NCI-H1417 treated with DMSO at 0.1 percent for 48 hours (cell line): ENCODE measurements at places on chromosomes 4 and X.

DNA sequence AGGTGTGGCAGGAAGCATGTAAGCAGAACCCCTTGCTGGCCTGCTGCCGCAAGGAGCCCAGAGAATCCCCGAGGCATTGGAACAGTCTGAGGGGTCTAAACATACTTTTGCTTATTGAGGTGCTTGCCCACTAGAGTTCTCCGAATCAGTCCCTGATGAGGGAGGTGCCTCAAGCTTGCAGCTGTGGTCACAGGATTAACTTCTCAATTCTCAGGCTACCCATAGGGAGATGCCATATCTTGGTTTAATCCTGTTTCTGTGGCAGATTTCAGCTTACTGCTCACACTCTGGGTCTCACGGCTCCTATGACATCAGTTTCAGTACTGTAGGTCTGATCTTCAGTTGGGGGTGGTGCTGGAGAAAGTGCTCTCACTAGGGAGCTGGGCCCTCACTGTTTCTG lies 39.9 kb downstream of the CCNG2 start:
- no peak for DNase-seq

DNA sequence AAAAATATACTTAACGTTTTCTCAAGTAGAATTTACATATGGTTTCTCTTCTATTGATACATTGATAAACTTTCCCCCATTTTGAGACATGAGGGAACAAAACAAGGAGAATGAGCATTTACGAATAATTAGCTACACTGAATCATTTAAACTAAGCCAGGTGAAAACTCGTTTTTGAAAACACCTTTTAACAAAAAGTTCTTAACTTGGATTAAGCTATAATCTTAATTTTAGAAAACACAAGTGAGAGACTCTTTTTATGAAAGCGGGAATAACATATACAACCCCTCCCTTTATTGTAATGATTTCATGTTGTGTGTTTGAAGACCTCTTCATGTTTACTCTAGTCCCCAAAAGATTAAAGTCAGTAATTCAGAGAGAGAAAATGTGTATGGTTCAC lies 20.1 kb downstream of the PDLIM3 start:
- DNase-seq = no peak

GRCh38 chrX:13693341-13693961 lies 4.5 kb downstream of the RAB9A start:
- no peak for DNase-seq

- no peak for DNase-seq
These were observed 6.5 kb upstream of the PRKG2 start for GRCh38 chr4:81221303-81222081.

DNA sequence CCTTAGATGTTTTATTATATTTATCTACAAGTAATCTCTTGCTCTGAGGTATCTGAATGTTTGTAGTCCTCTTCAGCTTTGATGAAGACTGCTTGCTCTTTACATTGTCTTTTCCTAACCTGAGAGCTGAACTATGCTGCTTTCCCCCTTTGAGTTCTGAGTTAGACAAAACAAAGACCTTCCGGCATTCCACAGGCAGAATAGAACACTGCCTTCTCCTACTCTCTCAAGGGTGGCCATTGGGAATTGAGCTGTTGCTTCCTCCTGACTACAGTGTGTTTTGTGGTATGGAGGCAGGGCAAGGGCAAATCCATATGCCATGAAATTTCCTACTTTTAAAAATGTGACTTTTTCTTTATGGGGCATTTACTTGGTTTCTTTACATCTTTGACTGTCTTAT lies 841.0 kb downstream of the FAM133A start:
- DNase-seq = no peak

GRCh38 chr4:67714248-67714583 lies 13.3 kb upstream of the UBA6 start:
- no peak for DNase-seq

- no peak for DNase-seq
These were observed 39.5 kb downstream of the GUCY1A1 start for GRCh38 chr4:155706147-155706546.

GRCh38 chrX:130106071-130106470 lies 4.2 kb downstream of the ELF4 start:
- DNase-seq = no peak

DNA sequence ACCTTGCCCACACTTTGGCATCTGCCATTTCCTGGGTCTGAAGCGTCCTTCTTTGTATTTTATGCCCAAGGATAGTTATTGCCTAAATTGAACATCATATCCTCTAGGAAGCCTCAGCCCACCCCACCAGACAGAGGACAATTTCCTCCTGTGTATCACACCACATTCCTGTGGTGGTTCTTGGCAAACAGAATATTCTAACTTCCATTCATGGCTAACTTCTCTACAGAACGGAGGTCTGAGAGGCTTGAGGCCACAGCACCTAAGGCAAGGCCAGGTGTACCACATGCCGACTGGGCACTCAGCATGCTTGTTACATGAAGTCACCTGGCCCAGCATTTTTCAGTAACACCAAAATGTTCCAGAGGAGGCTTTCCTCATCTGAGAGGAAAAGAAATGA lies 42.4 kb downstream of the CD99L2 start:
- no peak for DNase-seq

- no peak for DNase-seq
These were observed 162.1 kb downstream of the CBR4 start for GRCh38 chr4:168847771-168848502.

- no peak for DNase-seq
These were observed 11.3 kb downstream of the TXK start for GRCh38 chr4:48122756-48123155.

GRCh38 chr4:139419388-139419914 lies 34.5 kb upstream of the RAB33B start:
- DNase-seq = no peak

DNA sequence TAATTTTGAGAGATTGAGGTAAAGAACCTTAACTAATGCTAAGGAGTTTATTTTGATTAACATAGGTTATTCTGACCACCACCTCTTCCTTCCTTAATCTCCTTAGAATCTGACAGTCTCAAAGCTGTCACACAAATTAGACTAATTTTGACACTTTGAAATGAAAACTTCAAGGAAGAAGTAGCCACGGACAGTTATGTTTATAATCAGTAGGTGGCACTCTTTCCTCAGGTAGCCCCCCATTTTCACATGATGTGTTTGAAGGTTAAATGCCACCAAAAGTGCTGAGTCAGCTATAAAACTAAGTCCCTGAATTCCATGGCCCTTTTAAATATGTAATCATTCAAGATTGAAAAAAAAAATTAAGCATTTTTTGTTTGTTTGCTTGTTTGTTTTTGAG lies 22.4 kb downstream of the TMEM33 start:
- no peak for DNase-seq

DNA sequence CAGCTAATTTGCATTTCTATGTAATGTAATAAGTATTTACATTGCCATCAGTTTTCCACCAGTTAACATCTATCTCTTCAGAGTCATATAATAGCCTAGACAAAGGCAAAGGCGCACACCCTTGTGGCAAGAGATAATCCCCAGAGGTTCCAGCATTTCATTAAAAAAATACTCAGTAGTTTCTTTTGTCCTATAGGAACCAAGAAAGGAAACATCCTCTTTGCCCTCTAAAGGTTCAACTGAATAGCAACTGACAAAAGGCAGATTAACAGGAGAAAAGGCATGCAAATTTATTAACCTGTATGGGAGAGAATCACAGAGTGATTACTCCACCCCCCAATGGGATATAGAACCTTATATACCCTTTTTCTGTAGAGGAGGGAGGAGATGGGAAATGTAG lies 48.4 kb downstream of the MAGEB17 start:
- no peak for DNase-seq

DNA sequence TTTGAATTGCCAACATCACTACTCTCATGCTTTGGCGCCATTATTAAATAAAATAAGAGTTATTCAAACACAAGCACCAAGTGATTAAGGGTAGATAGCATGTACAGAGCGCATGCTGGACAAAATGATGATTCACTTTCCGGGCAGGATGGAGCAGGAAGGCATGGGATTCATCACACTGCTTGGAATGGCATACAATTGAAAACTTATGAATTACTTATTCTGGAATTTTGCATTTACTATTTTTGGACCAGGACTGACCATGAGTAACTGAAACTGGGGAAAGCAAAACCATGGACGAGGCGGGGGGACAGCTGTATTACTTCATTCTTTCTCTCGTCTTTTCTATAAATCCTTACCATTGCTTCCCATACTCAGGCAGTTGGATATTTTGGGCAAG lies 28.5 kb upstream of the FGF5 start:
- no peak for DNase-seq

DNA sequence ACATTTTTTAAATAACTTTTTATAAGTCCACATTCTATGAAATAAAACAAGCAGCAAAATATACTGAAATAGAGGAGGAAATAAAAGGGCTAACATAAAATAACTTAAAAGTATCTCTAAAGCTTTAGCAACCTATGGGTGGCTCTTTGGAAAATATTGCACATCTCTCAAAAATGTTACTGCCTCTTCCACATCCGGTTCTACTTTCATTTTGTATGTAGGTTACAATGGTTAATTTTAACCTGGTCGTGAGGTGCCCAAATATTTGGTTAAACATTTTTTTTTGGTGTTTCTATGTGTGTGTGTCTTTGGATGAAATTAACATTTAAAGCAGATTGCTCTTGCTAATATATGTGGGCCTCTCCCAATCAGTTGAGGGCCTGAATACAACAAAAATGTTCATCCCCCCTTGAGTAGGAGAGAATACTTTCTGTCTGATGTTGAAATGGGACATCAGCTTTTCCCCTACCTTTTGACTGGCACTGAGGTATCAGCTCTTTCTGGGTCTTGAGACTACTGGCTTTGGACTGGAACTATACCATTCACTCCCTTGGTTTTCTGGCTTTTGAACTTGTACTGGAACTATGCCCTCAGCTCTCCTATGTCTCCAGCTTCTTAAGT lies 353.0 kb downstream of the ADAM29 start:
- no peak for DNase-seq

DNA sequence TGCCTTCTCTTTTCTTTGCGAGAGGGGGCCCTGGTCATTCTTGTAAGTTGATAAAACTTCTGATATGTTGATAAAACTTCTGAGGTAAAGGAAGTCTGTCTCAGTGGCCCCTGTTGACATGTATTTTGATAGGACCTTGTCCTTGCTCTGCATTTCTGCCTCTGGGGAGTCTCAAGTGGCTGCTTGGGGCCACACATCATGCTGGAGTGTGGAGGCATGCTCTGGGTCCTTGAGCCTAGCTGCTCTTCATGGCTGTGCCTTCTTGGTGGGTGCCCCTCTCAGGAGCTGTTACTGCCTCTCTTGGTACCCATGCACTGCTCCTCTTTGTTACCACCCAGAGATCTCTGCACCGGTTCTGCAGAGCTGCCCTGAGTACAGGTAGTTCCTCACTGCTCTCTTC lies 14.2 kb downstream of the NSD2 start:
- no peak for DNase-seq

DNA sequence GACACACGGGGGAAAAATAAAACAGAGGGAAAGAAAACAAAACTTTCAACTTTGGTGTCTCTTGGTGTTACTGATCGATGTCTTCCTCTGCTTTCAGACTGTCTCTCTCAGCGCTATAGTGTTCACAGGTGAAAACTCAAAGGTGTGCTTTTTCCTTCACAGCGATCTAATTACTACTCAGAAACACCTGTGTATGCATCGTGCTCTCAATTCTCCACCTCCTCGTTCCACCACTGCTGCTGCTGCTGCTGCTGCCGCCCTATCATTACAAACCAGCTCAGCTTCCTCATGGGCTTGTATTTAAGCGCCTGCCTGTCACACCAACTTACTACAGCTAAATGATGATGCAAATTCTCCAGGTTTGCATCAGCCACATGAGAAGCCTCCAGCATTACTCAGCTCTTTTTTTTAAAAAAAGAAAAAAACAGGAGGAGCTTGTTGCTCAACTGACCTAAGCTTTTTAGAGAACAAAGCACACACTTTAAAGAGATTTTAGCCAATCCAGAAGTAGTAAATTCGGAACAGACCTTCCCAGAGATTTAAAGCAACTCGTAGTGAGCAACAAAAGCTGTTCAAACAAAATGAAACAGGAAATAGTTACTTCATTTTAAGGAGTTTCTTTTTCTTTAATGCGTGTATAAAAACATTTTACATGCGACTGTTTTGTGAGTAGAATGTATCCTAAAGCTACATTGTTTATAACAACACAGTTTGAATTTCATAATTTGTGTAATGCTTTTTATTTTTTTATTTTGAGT lies at the start of gene SLC7A11:
Gene SLC7A11 (minus strand): TSS at position 274 of the 758 bp plus-strand sequence. CDS start 280 bp downstream, outside the sequence.
- peak; percentile 83 for DNase-seq

- no peak for DNase-seq
These were observed 902.7 kb upstream of the EPHA5 start for GRCh38 chr4:66572949-66573348.

GRCh38 chr4:26145212-26145611 lies 175.6 kb upstream of the RBPJ start:
- no peak for DNase-seq

GRCh38 chr4:44806071-44806470 lies 79.7 kb upstream of the GNPDA2 start:
- peak; percentile 4 for DNase-seq

DNA sequence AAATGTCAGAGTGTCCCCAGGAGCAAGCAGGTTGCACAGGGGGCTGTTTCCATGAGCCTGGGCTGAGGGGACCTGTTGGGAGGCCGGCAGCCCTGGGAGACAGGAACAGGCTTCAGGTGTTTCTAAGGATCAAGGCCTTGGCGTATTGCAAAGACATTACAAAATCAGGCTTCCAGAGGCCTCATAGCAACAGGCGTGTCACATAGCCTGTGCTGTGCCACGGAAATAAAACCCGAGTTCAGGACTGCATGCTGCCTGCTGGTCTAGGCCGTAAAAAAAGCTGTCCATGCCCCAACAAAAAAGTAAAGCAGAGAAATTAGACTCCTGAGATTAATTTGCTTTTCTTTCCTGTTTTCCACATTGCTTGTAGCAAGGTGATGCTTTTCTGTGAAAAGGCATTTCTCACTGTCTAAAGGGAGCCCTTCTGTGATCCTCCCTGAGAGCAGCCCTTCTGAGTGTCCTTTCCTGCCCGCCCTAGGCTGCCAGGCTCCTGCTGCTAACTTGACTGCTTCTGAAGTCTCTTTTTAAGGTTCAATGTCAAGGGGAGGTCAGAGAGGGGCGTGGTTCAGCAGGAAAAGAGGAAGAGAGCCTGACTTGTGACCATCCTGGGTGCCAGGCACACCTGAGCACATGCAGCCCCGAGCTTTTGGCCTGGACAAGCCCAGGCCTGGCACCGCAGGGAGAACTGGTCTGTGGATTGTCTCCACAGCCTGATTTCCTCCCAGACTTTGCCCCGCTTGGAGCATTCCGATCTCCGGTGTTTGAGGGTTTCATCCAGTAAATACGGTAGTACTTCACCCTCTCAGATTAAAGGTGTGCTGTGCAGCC lies 21.3 kb downstream of the SHROOM2 start:
- no peak for DNase-seq

DNA sequence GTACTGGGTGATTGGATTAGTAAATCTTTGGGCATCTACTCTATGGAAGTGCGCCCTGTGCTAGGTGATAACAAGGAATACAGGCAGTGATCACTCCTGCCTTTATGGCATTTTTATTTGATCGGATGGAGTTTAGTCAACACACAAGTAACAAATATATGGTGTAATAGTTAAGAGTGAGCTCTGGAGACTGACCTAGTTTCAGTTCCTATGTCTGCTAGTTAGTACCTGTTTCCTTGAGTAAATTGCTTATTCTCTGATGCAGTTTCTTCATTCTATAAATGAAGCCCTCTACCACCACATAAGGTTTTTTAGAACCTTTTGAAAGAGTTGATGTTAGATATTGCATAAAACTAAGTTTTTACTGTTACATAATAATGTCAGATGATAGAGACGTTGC lies 134.6 kb downstream of the KDM6A start:
- DNase-seq = no peak
